T-cell (primary cell): ENCODE measurements at places on chromosomes 5 and 9.
A peak's percentile ranks its signal among the peaks of the same experiment; 100 is the strongest.

DNA sequence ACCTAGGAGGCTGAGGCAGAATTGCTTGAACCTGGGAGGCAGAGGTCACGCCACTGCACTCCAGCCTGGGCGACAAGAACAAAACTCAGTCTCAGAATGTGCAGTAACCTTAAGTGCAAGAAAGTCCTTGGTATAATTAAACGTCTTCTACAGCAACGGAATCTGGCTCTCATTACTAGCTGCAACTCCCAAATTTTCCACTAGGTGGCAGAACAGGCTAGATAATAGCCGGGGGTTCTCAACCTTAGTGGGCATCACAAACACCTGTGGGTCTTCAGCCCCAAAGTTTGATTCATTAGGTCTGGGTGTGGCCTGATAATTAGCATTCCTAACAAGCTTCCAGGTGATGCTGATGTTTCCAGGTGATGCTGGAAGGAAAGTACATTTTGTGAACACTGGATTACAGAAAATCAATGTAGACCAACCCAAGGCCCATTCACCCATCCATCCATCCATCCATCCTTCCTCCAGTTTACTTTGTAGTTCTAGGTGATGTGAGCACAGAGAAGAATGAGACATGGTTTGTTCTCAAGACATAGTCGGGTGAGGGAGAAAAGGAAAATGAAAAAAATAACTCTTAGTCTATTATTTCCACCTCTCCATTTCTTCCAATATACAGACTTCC is 37.3 kb downstream of the FBXW2 start:
- DNase-seq, result peak; percentile 69

DNA sequence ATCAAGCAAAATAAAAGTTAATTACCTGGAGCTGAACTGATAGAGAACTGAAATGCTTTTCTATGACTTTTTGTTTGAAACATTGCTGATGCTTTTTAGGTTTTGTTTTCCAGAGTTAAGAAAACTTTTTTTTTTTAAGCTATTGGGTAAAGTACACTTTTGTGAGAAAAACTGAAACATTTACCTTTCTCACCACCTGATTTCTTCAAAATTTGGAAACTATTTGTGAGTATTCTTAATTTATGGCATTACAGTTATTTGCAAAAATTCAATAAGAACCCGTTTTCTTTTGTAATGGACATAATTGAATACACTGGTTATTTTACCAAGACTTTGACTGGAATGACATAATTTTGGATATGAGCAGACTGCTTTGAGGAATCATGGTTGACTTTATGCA is 6.6 kb downstream of the C9orf153 start:
- no peak for DNase-seq

DNA sequence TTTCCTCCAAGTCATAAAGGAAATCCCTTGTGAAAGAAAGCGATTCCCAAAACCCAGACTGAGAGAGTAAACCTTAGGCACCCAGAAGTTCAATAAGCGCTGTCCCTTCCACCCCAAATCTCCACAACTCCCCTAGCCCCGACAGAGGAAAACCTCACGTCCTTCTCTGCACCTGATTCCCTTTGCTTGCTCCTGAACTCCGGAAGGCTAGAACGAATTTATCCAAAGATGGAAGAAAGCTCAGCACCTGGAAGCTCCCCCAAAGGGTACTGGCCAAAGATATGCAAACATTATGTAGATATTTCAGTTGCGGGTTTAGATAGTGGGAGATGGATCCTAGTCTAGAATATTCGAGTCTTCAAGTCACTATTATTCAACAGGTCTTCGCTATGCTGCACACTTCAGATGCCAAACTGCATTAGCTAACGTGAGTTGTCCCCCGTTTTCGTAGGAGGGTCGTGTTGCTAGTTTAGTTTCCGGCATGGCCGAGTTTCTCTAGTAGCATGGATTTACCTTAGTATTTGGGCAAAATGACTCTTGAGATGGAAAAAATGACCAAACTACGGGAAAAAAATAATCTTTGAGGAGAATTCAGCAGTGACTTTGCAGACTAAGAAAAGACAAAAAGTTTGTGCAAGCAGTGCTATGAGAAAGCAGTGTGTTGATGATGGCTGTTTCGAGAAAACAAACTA is 27.7 kb downstream of the NR2F1 start:
- no peak for DNase-seq

- DNase-seq, result no peak
Measured at GRCh38 chr5:11150976-11151375, 389.9 kb upstream of the DAP start.

DNA sequence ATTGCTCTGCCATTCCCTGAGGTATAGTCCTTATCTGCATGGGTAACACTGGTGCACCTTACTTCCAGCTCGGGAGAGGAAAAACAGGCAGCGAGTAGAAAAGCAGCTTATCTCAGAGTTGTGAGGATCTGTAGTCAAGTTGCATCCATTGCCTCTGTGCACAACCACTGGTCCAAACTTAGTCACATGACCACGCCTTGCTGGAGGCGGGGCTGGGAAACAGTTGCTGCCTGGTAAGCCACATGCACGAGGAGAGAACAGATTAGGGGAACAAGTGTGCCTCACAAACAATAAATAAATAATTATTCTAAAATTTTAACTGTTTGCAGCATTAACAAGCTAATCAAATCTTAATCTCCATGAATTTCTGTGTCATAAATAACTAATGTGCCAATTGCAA is 18.6 kb downstream of the ZNF622 start:
- no peak for DNase-seq

GRCh38 chr9:129235041-129235930 is 57.2 kb upstream of the IER5L start:
- no peak for DNase-seq

GRCh38 chr9:26219961-26220360 is 541.7 kb upstream of the TUSC1 start:
- DNase-seq, result no peak

GRCh38 chr5:96253140-96253539 is 179.9 kb downstream of the PCSK1 start:
- DNase-seq, result no peak

DNA sequence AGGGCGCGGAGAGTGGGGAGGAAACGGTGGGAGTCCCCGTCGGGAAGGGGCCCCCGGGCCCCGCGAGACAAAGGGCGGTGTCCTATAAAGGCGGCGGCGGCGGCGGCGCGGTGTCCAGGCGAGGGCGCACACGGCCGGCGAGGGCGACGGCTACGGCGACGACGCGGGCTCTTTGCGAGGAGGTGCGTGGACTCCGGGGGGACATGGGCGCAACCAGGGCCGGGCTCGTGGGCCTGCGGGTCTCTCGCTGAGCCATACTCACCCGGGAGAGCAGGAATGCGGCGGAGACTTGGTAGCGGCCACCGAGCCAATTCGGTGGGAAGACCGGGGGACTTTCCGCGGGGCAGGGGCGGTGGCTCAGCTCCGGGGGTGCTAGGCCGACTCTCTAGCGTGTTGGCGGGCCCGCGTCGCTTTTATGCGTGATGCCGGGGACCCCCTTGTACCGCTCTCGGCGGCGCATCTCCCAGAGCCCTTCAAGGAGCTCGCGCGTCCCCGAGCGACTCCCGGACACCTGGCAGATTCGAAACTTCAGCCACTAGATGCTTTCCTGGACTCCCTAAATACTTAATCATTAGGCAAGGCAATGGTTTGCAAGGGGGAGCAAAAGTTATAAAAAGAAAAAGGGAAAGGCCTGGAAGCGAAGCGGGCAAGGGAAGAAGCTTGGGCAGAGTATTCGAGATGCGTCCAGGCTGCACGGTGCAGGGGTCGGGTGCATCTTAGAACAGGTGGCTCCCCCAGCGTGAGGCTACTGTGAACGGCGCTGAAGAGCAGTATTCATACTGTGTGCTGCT is 5.9 kb upstream of the TAL2 start:
- no peak for DNase-seq

DNA sequence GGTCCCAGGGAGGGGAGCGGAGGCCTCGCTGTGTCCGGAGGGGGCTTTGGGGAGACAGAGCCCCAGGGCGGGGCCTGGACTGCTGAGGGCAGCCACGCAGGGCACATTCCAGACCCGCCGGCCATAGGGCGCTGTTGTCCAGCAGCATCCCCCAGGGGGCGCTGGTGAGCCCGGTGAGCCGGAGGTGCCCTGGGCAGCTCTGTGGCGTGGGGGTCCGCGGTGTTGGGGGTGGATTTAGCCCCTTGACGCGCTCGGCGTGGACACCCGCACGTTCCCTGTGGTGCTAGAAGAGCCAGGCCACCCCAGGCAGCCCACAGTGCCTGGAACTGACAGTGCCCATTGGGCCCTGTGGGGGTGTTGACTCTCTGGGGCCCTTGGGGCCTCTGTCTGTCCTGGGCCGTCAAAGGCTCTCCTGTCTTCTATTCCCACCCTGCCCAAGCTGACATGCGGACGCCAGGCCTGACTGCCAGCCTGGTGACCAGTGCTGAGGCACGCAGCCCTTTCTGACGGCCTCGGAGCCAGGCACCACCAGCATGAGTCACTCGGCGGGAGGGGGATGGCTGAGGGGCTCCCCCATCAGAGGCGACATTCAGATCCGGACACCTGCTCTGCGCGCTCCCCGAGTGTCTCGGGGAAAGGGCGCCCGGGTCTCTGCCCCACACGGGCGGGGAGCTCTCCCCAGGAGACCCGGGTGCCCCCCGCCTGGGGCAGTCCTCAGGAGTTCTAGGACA is 23.9 kb downstream of the TPPP start:
- no peak for DNase-seq

DNA sequence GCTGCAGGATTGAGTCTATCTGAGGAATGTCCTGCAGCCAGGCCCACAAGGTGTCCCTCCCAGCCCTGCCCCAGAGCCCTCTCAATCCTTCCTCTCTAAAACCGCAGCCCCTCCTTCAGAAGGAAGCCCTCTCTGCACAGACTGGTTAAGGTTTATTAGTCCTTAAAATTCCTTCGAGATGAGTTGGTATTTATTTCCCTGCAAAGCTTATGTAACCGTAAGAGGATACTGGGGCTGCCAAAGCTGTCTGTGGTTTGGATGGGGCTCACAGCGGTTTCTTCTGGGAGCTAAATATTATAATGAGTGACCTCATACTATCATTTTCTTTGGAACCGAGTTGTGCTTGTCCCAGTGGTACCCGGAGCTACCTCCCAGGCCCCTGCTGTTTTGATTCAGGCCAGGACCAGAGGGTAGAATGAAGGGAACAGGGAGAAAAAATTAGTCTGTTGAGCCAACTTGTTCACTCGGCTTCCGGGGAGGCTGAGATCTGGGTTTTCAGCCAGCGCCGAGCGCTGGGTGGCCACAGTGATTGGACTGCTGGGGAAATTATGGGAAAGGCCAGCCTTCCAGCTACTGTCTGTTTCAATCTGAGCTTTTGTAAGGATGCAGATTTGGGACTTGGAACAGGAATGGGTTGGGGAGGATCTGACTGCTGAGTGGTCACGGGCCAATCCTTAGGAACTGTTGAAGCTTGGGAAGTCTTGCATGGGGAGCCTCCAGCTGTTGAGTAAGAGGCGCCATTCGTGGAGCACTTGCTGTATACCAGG is 107.5 kb downstream of the NDFIP1 start:
- DNase-seq, result no peak

- no peak for DNase-seq
Measured at GRCh38 chr9:120534266-120534665, 45.7 kb downstream of the CDK5RAP2 start.

GRCh38 chr5:175501759-175502158 is 23.4 kb downstream of the SFXN1 start:
- DNase-seq, result no peak
